ENCODE measurements at places on chromosomes 12 and 14.

GRCh38 chr14:103110681-103111231 is 12.5 kb upstream of the TNFAIP2 start:
- DNase-seq = no peak

GRCh38 chr14:30519961-30520360 is 39.0 kb upstream of the G2E3 start:
- no peak for DNase-seq

DNA sequence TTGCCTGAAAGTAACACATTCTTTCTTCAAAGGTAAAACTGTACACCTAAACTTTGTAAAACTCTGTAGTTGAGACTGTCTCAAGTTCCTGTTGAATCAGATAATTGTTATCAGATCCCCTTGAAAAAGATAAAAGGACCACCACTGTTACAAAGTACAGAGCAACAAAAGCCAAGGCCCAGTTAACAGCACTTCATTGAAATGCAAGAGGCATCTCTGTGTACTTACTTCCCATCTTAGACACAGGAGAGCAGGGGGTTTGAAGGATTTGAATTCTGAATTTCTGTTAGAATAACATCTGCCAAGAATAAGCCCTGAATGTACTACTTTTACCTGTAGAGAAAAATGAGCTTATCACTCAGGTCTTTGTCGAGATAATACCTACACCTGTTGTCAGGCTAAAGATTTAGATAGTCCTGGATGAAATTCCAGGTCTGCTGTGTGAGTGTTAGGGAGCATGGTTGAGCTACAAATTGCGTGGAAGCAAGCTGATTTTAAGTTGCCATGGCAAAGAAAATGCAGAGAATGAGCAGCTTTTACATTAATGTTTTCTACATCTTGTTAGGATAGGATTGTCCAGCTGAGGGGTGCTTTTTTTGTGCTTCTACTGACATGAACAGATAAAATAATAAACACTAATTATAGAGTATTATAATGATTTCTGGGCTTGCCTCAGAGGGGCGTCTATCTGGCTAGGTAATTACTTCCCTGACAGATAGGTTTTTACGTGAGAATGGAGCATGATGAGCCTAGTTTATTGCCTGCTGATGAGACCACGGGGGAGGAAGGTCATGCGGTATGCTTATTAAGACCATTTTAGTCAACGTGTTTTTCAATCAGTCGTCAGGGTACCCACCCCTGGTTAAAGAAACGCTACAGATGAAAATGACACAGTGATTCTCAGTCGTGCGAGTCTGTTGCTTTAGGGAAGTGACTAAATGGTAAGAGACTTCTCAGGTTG is 309.2 kb downstream of the PAWR start:
- no peak for DNase-seq

GRCh38 chr14:24849471-24849870 is 200.5 kb downstream of the STXBP6 start:
- DNase-seq = no peak

- no peak for DNase-seq
Observed at GRCh38 chr12:91180582-91181395, 1.8 kb downstream of the DCN start.

DNA sequence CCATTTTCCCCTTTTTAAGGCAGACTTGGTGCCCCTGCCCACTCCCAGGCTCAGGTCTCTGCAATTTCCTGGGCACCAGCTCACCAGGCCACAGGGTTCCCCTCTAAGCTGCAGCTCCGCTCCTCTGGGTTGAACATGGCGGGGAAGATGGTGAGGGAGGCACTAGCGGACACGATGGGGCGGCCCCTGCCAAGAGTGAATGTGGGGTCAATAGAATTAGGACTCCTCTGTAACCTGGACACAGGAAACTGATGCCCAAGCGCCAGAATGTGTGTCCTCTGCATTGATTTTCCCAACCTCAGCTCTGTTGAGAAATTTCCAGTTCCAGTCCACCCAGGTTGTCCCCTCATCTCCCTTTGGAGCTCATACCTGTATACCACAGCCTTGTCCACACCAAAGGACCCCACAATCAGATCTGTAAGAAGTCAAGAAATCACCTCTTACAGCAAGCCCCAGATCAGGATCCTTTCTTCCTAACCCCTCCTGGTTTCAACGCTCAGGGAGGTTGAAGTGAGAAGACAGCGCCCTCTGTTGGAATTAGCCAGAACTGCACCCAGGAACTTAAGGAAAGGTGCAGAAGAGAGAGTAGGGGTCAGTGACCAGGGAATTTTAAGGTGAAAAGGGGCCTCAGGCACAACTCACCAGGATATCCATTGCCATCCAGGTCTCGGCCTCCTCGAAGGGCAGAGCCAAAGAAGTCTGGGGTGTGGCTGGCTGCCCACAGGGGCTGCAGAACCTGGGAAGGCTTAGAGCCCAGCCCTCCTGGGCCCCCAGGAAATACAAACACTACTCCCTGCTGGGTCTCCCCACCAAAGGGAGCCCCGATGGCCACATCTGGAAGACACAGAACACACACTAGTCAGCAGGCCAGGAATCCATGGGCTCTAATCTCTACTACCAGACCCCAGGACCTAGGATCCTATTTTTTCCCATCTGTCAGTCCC is 14.7 kb downstream of the ITGA5 start:
- no peak for DNase-seq

DNA sequence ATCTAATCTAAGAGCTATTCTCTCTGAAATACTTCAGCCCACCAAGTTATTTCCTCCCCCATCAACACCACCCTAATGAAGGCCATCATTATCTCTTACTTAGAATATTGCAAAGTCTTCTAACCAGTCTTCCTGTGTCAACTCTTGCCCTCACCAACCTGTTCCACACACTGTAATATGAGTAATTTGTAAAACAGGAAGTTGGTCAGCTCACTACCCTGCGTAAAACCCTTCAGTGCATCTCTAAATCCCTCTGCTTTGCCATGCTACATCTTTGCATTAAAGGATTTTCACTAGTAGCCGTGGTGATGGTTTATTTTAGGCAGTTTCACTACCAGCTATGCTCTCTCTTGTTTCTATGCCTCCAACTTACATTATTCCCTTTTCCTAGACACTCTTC is 70.0 kb downstream of the KIF21A start:
- DNase-seq = no peak

GRCh38 chr14:22797017-22797917 is 18.0 kb downstream of the SLC7A7 start:
- no peak for DNase-seq

DNA sequence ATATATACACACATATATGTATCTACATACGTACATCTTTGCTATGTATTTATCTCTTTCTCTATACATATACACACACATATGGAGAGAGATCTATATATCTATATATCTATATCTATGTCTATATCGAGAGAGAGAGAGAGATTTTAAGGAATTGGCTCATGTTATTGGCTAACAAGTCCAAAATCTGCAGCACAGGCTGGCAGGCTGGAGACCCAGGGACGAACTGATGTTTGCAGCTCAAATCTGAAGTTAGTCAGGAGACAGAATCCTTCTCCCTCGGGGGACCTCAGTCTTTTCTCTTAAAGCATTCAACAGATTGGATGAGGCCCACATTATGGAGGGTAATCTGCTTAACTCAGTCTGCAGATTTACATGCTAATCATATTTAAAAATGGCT is 40.7 kb upstream of the DACT1 start:
- no peak for DNase-seq

DNA sequence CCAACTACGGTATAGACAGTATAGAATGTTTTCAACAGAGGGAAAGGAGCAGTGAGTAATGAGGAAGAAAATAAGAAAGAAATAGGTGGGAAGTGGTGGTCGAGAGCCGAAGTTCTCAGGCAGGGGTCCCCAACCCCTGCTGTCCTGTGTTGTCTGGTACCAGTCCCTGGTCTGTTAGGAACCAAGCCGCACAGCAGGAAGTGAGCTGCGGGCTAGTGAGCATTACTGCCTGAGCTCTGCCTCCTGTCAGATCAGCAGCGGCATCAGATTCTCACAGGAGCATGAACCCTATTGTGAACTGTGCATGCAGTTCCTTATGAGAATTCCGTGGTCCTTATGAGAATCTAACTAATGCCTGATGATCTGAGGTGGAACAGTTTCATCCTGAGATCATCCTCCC is 107.3 kb upstream of the PTPRR start:
- no peak for DNase-seq

DNA sequence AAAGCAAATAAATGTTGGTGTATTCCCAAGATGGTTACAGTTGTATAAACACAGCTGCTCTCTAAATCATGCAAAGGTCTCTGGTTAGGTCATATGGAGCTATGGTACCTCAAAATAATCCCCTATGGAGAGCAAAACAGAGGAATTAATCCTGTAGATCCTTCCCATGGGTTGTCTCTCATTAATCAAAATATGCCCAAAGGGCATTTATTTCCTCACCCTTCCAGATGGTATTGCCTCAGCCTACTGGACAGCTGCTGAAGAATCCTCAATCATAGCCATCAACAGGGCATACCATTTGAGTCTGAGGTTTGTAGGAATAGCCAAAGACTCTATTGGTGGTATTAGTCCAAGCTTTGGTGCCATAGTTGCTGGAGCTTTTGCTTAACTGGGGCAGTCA is 360.9 kb downstream of the RPL10L start:
- no peak for DNase-seq

- no peak for DNase-seq
Observed at GRCh38 chr14:87626266-87626665, 366.7 kb downstream of the GALC start.

- DNase-seq = no peak
Observed at GRCh38 chr14:71629765-71630492, 302.3 kb upstream of the RGS6 start.

GRCh38 chr12:103373088-103373523 is 122.7 kb downstream of the C12orf42 start:
- no peak for DNase-seq

All from non-pigmented ciliary epithelial cell (primary cell).